Endothelial cell of umbilical vein (primary cell): ENCODE measurements at places on chromosomes 1 and 21.

GRCh38 chr1:85047472-85048295 lies 616 bp downstream of the MCOLN3 start:
- no peak overlapping the region for H3K4me3 ChIP-seq
- no peak overlapping the region for H3K27ac ChIP-seq
- H3K4me1 ChIP-seq, result no peaks in the 10 kb centered on the region
- H3K36me3 ChIP-seq, result no peaks in the 10 kb centered on the region
- H3K27me3 ChIP-seq, result peaks cover 52% of the 10 kb centered on the region

DNA sequence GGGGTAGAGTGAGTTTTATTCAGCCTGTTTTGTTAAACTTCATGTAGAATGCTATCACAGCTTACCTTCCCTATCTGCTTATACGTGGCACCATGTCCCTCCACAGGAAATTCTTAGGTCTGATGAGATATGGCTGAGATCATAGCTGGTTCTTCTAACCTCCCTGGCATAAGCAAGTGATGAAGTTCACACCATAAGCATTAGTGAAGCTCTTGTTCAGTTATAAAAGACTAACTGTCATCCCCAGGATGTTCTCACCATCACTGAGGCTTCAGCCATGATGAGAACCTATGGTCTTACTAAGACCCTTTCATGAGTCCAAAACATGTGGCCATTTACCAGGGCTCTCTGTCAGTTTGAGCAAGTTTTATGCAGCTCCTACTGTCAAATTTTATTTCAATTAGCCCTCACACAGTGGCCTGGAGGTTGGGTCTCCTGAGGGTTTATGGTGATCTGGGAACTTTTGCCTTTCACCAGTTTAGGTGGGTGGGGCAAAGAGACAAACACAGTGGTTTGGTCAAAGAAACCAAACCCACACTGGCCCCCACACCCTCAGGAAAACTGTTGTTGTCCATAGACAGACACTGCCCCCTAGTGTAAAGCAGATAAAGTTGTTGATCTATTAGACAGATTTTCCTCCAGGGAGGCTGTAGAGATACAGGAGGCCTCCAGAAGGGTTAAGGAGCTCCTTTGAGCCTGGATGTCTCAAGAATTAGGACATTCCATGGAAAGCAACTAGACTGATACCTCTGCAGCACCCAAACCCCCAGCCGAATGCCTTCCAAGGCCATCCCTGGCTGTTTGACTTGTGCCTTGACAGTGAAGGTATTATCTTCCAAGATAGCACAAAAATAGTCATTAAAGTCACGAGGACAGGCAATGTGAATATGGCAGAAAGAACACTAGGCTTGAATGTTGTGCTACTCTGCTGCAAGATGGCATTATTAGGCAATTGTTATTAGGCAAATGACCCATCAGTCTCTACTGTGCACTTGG lies 5.0 kb downstream of the SLC22A15 start:
- H3K4me3 ChIP-seq, result no peak overlapping the region
- H3K27me3 ChIP-seq, result peaks cover 17% of the 10 kb centered on the region
- H3K27ac ChIP-seq, result no peak overlapping the region
- no peaks in the 10 kb centered on the region for H3K4me1 ChIP-seq
- no peaks in the 10 kb centered on the region for H3K36me3 ChIP-seq

- H3K27ac ChIP-seq, result no peak overlapping the region
- DNase-seq, result no peak
- H3K4me1 ChIP-seq, result no peaks in the 10 kb centered on the region
Observed at GRCh38 chr1:56237491-56238064, 341.8 kb downstream of the PLPP3 start.

- H3K27ac ChIP-seq, result no peak overlapping the region
- H3K27me3 ChIP-seq, result no peaks in the 10 kb centered on the region
- H3K36me3 ChIP-seq, result no peaks in the 10 kb centered on the region
Observed at GRCh38 chr1:238252033-238252802, 361.5 kb upstream of the ZP4 start.
